ENCODE measurements at places on chromosomes 11 and 22. TPM values are rescaled to one million over a fixed set of nuclear protein-coding genes. Genes with fewer than 3 reads are reported as not detected.
A peak's percentile ranks its signal among the peaks of the same experiment; 100 is the strongest.

- no peak for DNase-seq
These were observed 11.3 kb downstream of the C11orf24 start for GRCh38 chr11:68260484-68260883.

DNA sequence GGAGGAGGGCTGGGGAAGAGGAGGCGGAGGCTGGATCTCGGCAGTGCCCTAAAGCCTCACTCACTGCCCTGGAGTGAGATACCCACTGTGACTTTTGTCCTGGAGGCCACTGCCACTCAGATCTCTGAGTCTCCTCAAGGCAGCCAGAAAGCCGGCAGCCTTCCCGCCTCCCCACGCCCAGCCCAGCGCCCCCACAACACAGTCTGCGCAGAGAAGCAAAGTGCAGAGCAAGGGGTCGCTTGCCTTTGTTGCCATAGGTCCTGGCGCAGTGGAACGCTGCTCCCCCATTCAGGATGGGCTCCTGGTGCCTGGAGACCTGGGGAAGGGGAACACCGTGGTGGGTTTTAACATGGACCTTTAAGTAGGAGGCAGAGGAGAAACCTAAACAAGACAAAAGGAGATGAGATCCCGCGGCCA lies 17.6 kb downstream of the PATZ1 start:
- no peak for DNase-seq

- no peak for DNase-seq
These were observed 371.2 kb downstream of the NELL1 start for GRCh38 chr11:21040630-21041029.

- DNase-seq = no peak
These were observed 187.3 kb upstream of the SYT13 start for GRCh38 chr11:45473341-45473895.

GRCh38 chr11:122099374-122100036 lies 16.5 kb downstream of the BLID start:
- DNase-seq = no peak

GRCh38 chr11:48148749-48149148 lies 67.9 kb upstream of the OR4B1 start:
- DNase-seq = no peak

GRCh38 chr22:28023036-28023435 lies 104.0 kb upstream of the PITPNB start:
- no peak for DNase-seq

DNA sequence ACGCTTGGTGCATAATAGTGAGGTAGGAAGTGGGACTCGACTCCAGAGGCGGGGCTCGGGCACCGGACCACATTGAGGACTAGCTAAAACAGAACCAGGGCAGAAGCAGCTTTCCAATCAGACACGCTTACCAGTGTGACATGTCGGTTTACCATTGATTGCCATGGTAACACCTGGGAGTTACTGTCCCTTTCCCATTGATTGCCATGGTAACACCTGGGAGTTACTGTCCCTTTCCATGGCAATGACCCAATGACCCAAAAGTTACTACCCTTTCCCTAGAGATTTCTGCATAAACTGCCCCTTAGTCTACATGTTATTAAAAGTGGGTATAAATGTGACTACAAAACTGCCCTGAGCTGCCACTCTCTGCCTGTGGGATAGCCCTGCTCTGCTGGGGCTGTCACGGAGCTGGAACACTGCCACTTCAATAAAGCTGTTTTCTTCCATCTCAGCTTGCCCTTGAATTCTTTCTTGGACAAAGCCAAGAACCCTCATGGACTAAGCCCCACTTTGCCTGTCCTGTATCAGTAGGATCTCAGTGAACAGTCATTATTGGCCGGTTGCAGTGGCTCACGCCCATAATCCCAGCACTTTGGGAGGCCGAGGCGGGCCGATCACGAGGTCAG lies 77.4 kb upstream of the CRYBB3 start:
- DNase-seq = no peak

DNA sequence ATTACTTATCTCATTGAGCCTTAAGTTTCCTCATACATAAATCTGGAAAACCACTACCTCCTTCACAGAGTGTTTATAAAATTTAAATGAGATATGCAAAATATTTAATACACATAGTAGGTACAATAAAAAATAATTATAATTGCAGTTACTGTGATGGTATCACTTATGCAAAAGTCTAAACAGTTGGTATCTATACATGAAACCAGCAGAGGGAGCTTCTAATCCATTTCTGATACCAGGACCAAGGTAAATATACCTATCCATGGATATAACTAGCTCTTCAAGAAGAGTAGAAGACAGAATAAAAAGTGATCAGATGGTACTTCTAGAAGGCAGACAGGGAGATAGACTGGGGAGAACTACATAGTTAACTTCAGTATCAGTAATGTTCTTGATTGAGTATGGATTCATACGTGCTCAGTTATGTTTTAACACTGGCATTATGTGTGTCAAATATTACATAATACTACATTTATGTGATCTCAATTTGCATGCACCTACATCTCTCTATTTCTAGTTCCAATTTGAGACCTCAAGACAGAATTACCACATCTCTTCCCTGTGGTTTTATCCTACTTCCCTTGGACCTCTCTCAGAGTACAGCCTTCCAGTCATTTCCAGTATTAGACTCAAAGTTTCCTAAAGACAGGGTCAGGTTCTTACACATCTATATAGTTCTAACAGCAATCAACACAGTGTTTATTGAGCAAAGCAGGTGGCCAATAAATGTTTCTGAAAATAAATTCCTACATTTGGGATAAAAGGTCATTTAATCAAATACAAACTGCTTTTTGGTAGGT lies 13.7 kb upstream of the TSG101 start:
- peak; percentile 17 for DNase-seq

GRCh38 chr11:6850526-6850925 lies 5.0 kb downstream of the OR10A5 start:
- no peak for DNase-seq

DNA sequence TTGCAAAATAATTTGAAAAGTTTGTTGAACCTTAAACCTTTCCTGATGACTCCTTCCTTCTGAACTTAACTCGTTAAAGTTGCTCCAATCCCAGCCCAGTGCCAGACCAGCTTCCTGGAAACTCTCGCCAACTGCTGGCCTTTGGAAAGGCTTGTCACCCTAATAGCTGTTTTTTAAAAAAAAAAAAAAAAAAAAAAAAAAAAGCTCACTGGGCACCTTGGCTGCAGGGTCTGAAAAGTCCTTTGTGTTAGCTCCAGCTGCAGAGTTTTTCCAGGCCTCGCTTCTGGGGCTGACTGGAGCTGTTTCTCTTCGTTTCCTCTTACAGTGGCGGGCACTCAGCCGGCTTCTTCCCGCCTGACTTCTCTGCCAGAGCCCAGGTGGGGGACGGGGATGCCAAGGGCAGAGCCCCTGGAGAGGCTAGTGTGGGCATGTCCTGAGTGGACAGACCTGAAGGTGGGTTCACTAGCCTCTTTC lies 25.1 kb downstream of the KCNQ1OT1 start:
- no peak for DNase-seq

GRCh38 chr11:119025978-119026766 lies 4.5 kb downstream of the SLC37A4 start:
- no peak for DNase-seq

DNA sequence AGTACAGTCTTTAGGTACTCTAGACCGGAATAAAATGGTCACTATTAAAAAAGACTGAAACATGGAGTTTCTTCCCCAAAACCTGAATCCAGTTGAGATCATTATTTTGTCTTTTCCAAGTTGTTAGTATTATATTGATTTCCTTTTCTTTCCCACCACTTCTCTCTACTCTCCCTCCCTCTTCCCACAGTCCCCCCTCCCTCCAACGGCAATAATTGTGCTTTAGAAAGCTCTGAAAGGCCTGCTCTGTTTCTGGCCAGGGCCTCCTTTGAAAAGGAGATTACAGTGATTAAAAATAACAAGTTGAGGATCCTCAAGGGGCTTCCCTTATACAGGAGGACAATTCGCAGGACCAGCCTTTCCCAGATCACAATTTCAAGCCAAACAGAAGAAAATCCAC lies 3.5 kb downstream of the SPON1 start:
- no peak for DNase-seq

GRCh38 chr11:121487191-121487590 lies 34.4 kb upstream of the SORL1-AS1 start:
- no peak for DNase-seq

The APLNR gene
- not detected for total RNA-seq

The RTN4R gene
- 3.2 TPM for total RNA-seq

The CCDC116 gene
- total RNA-seq = 0.10 TPM

The SCGB2A2 gene
- total RNA-seq = not detected

The AHNAK gene
- total RNA-seq = 60.1 TPM

The LDLRAD3 gene
- total RNA-seq = 8.1 TPM

The C11orf24 gene
- 62.5 TPM for total RNA-seq

The MAP4K2 gene
- total RNA-seq = 18.0 TPM

The RRP8 gene
- total RNA-seq = 21.6 TPM

The PHETA2 gene
- total RNA-seq = not detected

The OR52H1 gene
- not detected for total RNA-seq
